ENCODE measurements at places on chromosomes 3 and 15.

GRCh38 chr3:138809500-138810256 is 25.1 kb downstream of the PIK3CB start:
- DNase-seq: no peak

DNA sequence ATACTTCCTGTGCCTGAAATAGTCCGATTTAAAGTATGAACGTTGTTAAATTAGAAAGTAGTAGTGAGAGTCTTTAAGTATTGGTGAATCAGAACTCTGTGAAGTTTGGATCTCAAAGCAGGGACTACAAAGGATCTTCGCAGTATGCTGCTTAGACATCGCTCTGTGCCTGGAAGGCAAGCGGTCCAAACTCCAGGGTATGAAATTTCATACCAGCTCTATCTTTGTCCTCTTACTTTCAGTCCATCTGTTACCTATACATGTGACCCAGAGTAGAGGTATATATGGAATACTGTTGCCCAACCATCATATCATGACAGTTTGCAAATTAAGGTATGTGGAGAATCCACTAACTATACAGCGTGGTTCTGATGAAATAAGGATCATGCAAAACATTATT is 34.5 kb downstream of the VPS8 start:
- no peak for DNase-seq

- DNase-seq: no peak
Observed at GRCh38 chr3:119580067-119580760, 922 bp downstream of the ADPRH start.

DNA sequence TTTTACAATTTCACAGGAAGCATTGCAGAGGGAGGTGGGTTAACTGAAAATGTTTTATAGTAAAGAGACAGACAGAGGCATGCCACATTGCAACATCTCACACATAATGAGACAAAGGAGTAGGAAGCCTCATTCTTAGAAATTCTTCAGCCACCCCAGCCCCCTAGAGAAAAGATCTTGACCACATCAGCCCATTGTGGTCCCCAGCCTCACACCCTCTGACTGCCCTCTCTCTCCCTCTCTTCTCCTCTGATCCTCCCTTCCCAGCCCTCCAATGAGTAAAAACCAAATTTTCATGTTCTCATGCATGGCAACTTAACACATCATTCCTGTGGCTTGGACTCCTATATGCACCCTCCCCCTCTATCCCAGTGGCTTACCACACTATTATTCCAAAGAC is 174.1 kb downstream of the UACA start:
- DNase-seq: no peak

DNA sequence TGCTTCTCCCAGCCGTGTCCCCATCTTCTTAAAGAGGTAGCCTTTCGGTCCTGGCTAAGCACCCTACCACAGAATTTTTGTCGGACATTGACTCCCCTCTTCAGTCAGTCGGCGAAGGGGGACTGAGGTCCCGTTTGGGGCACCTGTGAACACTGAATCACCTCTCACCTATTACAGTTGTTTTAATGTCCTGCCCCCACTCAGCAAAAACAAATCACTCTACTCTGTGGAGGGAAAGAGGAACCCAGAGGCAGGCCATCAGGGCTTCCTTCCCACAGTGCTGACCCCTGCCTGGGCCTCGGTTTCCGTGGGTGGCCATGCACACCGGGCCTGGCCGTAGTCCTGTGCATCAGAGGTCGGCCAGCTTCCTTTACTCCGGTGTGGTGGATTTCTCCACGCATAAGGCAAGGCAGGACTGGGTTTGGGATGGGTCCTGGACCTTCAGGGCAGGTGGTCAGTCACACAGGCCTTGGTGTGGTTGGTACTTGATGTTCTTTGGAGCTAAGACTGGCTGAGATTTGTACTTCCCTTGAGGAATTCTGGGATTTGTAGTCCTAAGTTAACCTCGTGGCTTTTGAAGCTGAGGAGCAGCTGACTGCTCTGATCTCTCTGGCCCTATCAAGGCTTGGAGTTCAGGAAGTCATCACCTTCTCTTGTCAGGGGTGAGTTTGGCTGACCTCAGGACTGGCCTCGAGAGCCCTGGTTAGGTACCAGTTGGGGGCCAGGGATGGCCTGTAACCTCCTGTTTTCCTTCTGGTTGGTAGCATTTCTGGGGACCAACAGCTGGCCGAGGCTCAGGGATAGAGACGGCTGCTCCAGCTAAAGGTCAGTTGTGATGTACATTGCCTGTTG is 627 bp upstream of the FAM131A start:
- no peak for DNase-seq

GRCh38 chr15:58520464-58520863 is 88.7 kb downstream of the LIPC start:
- no peak for DNase-seq

GRCh38 chr15:70099967-70100473 is 2.3 kb upstream of the TLE3 start:
- DNase-seq: no peak

DNA sequence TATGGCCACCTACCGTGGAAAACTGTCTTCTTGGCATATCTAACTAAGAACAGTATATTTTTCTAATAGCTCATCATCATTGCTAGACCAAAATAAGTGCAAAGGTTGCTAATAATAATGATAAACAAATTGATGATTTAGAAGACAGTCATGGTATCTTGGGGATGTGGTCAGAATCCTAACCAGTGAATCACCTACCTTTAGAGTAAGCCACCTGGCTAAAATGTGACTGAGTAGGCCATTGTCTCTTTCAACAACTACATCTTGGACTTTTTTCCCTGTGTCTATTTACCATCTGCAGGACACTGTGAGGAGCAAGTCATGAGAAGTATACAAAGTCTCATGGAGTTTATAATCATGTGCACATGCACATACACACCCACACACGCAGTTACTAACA is 273.5 kb upstream of the SEMA6D start:
- no peak for DNase-seq

- DNase-seq: no peak
Observed at GRCh38 chr3:101212730-101213129, 107.6 kb downstream of the IMPG2 start.

DNA sequence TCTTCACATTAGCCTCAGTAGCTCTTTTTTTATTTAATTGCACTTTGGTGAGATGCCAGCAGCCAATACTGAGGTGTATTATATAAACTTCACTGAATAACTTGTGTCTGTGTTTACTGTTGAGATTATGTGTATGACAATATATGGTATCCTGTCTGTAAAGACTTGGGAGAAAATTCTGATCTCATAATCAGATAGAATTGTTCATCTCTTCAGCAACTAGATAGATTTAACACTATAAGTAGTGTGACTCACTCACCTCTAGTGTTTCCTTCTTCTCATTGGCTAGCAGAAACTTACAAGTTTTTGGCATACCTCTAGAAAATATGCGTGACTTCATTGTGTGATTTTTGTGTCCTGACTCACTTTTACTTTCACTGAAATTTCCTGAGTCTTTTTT is 67.6 kb upstream of the TGFBR2 start:
- no peak for DNase-seq

DNA sequence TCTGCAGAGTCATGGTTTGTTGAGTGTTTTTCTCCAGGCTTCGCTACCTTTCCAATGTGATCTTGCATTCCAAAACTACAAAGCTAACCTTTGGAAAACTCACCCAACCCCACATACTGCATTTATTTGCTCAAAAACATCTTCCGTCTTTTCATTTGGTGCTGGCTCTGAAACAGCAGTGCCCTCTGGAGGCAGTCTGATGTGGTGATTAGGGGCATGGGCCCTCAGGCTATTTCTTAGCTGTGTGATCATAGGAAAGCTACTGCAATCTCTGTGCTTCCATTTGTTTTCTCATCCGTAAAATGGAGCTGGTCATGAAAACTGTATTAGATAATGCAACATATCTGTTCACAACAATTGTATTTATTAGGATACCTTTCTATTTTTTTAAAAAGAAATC is 47.0 kb downstream of the MTHFS start:
- DNase-seq: peak; percentile 3

GRCh38 chr3:128326051-128326823 is 140.5 kb downstream of the DNAJB8 start:
- no peak for DNase-seq

- no peak for DNase-seq
Observed at GRCh38 chr3:122754929-122755328, 38.7 kb downstream of the HSPBAP1 start.

GRCh38 chr3:190131329-190131728 is 10.6 kb upstream of the P3H2 start:
- DNase-seq: no peak

GRCh38 chr3:158777161-158777873 is 24.5 kb upstream of the MFSD1 start:
- no peak for DNase-seq

GRCh38 chr3:105656651-105657504 is 211.9 kb downstream of the CBLB start:
- no peak for DNase-seq

- DNase-seq: no peak
Observed at GRCh38 chr3:81666502-81667121, 94.8 kb downstream of the GBE1 start.

- DNase-seq: no peak
Observed at GRCh38 chr3:184471439-184471838, 90.1 kb upstream of the EPHB3 start.

DNA sequence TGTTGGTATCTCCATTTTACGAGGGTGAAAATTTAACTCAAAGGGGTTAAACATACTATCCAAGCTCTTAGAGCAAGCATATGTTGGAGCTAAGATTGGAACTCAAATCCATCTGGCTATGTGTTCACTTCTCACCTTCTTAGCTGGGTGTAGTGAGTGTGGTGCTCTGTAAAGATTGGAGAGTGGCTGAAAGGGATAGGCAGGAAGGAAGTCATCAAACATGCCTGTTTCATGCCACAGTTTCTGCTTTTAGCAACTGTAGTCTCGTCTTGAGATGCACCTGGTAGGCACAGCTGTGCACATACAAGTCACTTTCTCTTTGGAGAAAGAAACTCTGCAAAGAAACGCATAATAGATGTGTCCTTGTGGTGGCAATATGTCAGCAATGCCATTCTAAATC is 189.1 kb upstream of the MDFIC2 start:
- DNase-seq: no peak

- DNase-seq: peak; percentile 25
Observed at GRCh38 chr3:54599716-54600115, 328.1 kb downstream of the LRTM1 start.

GRCh38 chr15:31346367-31347066 is 19.9 kb downstream of the KLF13 start:
- DNase-seq: no peak

DNA sequence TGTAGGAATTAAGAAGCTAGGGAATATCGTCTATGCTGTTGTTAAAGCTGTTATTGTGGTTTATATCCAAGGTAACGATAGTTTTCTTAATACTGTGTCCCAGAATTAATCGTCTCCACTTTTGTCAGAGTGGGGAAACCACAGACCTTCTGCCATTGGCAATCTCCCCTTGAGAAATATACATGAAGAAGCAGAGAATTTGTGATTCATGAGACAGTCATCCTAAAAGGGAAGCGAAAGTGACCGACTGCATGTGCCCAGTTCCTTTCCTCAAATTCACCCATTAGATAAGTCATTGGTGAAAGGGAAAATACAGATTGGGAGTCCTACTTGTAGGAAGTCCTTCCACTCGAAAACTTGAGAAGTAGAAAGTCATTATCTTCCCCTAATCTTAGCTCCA is 26.6 kb downstream of the DIPK2A start:
- no peak for DNase-seq

GRCh38 chr3:27094721-27095120 is 274.5 kb downstream of the NEK10 start:
- no peak for DNase-seq

- DNase-seq: no peak
Observed at GRCh38 chr3:12750658-12751071, 8.4 kb downstream of the TMEM40 start.

- no peak for DNase-seq
Observed at GRCh38 chr15:75070674-75071073, 47.3 kb downstream of the PPCDC start.

DNA sequence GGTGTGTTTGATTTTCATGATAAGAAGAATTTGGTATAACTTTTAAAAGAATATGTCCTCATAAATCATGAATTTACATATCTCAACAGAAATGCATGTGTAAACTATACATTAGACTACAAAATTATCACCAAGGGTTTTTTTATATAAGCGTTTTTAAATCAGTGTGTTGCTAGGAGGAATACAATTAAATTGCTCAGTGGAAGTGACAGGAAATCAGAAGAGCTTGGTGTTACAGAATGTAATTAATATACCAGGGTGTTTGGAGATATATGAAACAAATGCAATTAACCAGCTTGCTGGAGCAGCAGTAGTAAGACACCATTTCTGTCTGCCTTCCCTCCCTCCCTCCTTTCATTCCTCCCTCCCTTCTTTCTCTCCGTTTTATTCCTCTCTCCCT is 2.4 kb downstream of the ROBO2 start:
- no peak for DNase-seq

- peak; percentile 57 for DNase-seq
Observed at GRCh38 chr3:46629551-46630517, 17.5 kb downstream of the FAM240A start.

DNA sequence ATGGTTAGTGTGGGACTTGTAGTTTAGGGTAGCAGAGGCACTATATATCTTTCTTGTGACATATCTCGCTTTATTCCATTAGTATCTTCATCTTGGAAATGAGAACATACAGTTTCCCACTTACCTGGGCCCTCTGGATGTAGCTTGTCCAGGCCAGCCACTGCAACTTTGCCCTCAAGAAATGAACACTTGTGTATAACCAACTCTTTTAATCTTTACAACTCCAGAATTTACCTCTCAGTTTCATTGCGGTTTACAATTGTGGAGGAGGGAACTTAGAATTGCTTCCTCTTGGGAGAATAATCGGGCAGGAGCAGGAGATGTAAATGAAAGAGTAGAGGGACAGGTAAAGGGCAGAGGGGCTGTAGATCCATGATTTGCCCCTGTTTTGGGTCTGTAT is 18.4 kb upstream of the TRA2B start:
- DNase-seq: no peak

DNA sequence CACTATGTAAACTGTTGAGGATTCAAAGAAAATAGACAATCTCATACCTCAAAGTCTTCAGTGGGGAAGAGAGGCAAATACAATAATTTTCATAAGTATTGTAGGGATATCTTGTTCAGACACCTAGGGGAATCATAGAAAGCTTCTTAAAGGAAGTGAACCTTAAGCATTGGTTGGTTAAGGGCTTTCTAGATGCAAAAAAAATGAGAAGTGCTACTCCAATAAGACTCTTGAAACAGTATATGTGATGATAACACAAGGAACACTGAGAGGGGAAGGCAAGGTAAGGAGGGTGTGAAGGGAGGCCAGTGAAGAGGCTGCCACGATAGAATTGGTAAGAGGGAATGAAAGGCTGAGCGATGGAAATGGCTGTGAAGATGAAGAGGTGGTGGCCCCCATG is 104.1 kb downstream of the TPRG1 start:
- no peak for DNase-seq
